ENCODE measurements at places on chromosomes 6 and 20.
A peak's percentile ranks its signal among the peaks of the same experiment; 100 is the strongest.

DNA sequence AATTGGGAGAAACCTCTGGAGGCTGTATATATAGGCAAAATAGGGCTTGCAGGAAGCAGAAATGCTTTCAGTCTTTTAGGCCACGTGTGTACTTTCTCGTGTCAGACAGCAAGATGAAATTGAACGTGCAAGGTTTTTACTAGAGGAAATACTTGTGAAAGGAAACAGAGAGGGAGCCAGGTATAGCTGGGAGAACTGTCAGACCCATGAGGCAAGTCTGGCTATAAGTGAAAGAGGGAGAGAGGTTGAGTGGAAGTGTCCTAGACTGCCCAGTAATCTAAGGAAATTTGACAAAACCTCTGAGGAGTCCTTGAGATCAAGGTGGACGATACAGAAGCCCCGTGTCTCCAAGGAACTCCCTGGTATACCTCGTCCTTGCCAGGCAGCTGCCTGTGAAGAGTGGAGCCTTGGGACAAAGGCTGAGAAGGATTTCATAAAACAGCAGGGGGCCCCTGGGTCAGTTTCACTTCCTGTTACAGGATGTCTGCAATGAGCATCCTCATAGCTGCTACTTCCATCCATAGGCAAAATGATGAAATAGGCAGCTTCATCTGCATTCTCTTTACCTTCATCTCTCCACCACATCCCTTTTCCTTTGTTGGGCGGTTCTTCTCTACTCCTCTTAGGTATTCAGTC, 114.4 kb upstream of the MAP3K7 start:
- peak; percentile 37 for DNase-seq

DNA sequence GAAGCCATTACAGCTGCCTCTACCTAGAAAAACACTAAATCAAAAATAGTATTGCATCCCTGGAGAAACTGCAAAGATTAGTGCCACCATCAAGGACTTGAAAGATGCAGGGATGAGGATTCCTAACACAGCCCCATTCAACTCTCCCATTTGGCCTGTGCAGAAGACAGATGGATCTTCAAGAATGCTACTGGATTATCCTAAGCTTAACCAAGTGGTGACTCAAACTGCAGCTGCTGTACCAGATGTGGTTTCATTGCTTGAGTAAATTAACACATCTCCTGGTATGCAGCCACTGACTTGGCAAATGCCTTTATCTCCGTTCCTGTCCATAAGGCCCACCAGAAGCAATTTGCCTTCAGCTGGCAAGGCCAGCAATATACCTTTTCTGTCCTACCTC, 117.4 kb downstream of the TBC1D32 start:
- DNase-seq = no peak

- DNase-seq = no peak
These were observed 718.5 kb downstream of the RFPL4B start for GRCh38 chr6:113065611-113066010.

GRCh38 chr6:121645100-121645745, 209.8 kb downstream of the GJA1 start:
- peak; percentile 6 for DNase-seq

- no peak for DNase-seq
These were observed 185.1 kb upstream of the RAB32 start for GRCh38 chr6:146358431-146359046.

DNA sequence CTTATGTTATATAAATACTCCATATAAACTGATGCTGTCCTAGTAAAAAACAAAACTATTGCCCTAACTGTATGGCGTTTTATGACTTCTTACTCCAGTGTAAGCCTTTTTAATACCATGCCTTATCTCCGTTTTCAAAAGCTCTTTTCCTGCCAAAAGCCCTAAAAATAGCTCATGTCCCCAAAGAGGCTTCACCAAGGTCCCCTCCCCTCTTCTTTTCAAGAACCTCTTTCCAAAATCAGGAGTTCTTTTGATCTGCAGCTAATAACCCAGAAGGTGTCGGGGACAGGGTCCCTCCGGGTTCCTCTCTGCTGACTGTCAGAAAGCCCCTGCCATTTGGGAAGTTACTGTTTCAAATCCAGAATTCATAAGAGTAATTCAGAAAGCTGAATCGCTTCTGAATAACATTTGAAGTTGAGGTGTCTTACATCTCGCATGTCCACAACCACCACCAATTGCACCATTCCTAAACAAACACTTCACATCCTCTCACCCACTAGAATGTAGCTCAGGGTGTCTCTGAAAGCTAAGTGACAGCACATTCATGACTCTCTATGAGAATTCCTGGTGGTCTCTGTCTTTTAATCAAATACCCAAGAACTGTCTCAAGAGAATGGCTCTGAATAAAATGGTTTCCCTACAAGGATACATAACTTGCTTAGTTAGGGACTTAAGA, 13.3 kb downstream of the TASP1 start:
- DNase-seq = no peak

DNA sequence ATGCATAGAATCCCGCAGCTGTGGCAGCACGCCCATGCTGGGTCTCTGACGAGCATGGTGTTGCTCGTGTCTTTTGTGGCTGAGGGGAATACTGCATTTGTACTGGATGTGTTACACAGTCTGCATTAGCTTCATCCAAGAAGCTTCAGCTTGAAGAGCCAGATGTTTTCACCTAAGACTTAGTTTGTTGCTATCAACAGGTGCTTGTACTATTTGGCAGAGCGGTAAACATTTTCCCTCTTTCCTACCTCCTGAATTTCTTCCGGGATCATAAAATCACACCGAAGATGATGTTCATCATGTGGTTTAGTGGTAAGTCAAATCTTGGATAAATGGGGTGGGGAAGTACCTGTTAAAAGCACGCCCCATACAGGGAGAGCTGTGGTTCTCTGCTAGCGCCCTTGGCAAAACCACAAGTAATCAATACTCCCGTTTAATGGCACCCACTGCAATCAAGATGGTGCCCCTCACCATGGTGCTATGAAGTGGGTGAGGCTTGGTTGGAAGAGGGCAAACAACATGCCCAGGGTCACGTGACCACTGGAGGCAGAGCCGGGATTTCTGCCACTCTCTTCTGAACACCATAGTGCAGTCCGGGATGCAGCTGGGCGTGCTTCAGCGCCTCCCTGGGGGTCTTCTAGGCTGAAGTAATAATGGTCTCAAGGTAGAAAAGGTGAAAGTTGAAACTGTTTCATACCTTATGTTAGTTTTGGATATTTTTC, 34.4 kb downstream of the SPATA2 start:
- DNase-seq = no peak

All from activated naive CD4-positive, alpha-beta T cell treated with anti-CD3 and anti-CD28 coated beads for 36 hours (primary cell).